ENCODE measurements at places on chromosomes 6 and 20. TPM values are rescaled to one million over a fixed set of nuclear protein-coding genes. Genes with fewer than 3 reads are reported as not detected.

- DNase-seq, result no peak
Measured at GRCh38 chr6:78909391-78909790, 42.0 kb downstream of the IRAK1BP1 start.

DNA sequence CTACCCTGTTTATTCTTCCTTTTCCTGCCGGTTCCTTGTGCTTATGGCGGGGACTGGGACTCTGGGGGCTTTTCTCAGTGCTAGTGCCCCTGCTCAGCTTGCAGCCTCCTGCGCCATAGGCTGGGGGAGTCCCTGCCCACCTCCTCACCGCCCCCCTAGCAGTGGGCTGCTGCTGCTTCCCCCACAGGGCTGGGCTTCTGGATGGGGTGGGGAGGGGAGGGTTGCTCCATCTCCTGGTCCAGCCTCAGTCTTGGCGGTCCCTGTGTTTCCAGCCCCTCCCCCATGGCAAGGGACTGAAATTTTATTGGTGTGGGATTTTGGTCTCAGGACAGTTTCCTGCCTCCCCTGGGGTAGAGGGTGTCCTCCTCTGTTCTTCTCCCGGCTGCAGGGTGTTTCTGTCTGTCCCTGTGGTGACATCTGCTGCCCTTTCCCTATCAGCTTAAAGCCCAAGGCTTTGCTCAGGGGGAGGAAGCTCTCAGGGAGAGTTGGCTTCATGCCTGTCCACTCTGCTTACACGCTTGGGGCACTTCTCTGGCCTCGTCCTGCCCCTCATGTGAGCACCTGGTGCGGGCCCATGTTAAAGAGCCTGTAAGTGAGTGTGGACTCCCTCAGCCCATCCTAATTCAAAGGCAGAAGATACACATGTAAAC lies 100.6 kb downstream of the HIVEP1 start:
- no peak for DNase-seq

DNA sequence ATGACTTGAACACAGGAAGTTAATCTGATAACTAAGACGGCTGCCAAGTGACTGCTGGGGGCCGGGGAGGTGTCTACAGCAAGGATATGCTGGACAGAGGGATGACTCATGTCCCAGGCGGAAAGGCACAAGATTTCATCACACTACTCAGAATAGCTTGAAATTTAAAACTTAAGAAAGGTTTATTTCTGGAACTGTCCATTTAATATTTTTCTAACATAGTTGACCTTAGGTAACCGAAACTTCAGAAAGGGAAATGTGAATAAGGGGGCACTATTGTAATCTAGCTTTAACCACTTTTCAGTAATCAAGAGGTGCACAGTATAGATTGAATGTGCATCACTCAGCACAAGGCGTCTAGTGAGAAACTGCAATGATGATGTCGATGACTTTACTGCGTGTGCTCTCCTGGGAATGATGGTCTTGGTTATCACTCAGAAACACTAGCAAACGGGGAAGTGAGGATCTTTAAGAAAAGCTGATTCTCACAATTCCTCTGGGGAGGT lies 171.5 kb downstream of the QKI start:
- no peak for DNase-seq

- DNase-seq, result no peak
Measured at GRCh38 chr6:74283532-74283931, 587.5 kb downstream of the CD109 start.

GRCh38 chr6:22632581-22633145 lies 63.3 kb downstream of the HDGFL1 start:
- no peak for DNase-seq

GRCh38 chr6:159053781-159054398 lies 9.1 kb upstream of the TAGAP start:
- no peak for DNase-seq

DNA sequence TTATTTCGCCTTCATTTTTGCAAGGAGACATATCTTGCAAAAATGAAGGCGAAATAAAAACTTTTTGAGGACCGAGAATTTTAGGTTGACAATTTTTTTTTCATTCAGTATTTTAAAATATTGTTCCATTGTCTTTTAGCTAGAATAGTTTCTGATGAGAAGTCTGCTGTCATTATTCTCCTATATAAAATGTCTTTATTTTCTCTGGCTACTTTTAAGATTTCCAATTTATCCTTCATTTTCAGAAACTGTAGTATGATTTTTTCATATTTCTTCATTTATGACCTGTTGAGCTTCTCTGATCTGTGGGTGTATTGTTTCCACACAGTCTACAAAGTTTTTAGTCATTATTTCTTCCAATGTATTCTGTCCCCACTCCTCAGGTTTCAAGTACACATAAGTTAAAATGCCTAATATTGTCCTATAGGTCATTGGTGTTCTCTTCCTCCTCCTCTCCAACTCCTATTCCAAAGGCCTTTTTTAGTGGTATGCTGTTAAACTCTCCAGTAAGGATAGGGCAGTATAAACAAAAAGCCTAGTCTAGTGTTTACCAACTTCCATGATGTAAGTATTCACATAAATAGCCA lies 15.7 kb downstream of the AHI1 start:
- DNase-seq, result no peak

DNA sequence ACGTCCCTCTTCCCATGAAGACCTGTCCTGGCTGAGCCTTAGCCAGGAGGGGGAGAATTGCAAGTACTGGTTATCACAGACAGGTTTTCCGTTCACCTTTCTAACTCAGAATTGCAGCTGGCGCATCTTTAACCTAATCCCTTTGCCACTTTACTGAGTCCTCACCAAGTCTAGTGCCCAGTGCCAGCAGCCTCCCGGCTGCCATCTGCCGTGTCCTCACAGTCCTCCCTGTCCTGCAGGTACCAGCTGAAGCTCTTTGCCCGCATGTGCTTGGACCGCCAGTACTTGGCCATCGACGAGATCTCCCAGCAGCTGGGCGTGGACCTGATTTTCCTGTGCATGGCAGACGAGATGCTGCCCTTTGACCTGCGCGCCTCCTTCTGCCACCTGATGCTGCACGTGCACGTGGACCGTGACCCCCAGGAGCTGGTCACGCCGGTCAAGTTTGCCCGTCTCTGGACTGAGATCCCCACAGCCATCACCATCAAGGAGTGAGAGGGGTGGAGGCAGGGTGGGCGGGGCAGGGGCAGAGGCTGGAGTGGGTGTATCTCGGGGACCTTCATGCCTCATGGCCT lies 41.3 kb downstream of the UQCC2 start:
- no peak for DNase-seq

GRCh38 chr20:46520540-46520939 lies 7.2 kb upstream of the ZNF334 start:
- DNase-seq, result no peak

GRCh38 chr6:110629153-110629552 lies 152.7 kb upstream of the SLC22A16 start:
- DNase-seq, result no peak

- no peak for DNase-seq
Measured at GRCh38 chr6:38552121-38552520, 87.6 kb downstream of the BTBD9 start.

Gene PTGIS
- 1.9 TPM for total RNA-seq

Gene PRR18
- total RNA-seq, result 0.95 TPM

Gene APOM
- total RNA-seq, result 15.8 TPM
